ENCODE measurements at places on chromosomes 2 and 18.

- DNase-seq = no peak
Measured at GRCh38 chr18:13545514-13545913, 180.8 kb downstream of the FAM210A start.

GRCh38 chr2:120885321-120885720 is 149.7 kb downstream of the GLI2 start:
- no peak for DNase-seq

GRCh38 chr2:212154477-212154878 is 384.1 kb downstream of the ERBB4 start:
- no peak for DNase-seq

DNA sequence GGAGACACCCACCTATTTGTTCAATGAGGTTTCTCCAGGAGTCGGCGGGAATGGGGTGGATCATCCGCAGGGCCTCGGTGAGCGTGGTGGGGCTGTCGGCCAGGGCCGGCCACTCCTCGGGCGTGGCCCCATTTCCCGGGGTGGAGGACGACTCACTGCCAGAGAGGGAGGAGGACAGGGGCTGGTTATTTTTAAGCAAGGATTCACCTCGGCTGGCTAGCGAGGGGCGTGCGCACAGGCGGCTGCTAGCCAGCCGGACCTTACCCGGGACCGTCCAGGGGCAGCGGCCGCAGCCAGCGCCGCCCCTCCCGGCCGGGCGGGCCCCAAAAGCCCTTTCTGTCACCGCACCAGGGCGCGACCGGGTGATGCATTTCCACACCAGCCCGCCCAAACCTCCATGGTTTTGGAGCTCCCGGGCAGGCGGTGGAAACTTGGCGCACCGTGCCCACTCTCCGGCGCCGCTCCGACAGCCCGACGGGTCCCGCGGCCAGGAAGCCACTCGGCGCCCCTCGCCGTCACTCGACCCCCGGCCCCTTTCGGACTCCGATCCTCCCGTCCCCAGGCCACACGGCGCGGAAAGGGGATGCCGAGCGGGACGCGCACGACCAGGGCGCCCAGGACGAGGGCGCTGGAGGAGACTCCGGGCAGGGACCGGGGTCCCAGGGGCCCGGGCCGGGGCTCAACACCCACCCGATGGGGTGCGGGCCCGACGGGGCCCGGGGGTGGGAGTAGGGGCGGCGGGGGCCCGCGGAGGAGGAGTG is 57.1 kb downstream of the SNORC start:
- DNase-seq = no peak

DNA sequence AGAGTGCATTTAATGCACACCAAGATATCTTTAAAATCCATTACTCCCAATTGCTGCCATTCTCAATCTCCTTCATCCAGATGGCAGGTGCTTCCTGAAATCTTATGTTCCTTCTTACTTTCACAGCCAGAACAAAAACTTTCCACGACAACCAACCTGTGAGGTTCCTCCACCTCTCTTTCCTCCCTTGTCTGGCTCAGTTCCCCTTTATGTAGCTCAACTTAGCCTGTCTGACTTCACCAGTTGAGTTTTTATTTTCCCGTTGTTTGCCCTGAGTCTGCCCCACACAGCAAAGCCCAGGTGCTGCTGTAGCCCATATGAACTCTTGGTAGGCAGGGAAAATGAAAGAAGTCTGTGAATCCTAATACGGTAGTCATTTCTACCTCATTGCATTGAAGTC is 112.5 kb downstream of the MREG start:
- DNase-seq = no peak

DNA sequence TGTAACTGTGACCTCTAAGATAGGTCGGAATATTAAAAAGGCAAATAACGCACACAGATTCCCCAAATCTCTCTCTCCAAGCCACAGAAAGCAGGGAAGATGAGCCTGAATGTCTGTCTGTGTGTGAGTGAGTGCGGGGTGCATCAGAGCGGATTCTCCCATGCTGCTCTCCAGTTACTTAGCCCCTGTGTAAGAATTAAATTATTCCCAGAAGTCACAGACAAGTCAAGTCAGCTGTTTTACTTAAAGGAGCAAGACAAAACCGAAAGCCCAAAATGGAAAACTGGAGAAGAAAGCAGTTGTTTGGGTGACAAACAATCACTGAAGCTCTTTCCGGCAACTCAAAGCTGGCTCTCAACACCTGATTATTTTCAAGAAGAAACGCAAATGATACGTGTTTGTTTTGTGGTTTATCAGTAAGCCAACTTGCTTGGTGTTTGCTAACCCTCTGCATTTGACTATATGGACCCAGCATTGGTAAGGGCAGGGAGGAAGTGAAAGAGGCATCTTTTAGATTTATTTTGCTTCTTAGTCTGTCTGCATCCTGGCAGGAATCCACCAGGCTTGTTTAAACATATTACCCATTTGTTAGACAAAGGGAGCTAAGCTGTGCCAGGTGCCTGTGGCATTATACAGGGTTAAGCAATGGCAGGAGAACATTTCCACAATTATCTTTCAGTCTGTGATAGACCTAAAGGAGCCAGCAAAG is 121.5 kb upstream of the CREB1 start:
- peak; percentile 60 for DNase-seq

- peak; percentile 59 for DNase-seq
Measured at GRCh38 chr18:45617284-45617683, 2.0 kb downstream of the SLC14A2 start.

- no peak for DNase-seq
Measured at GRCh38 chr2:60071490-60071831, 482.0 kb downstream of the BCL11A start.

DNA sequence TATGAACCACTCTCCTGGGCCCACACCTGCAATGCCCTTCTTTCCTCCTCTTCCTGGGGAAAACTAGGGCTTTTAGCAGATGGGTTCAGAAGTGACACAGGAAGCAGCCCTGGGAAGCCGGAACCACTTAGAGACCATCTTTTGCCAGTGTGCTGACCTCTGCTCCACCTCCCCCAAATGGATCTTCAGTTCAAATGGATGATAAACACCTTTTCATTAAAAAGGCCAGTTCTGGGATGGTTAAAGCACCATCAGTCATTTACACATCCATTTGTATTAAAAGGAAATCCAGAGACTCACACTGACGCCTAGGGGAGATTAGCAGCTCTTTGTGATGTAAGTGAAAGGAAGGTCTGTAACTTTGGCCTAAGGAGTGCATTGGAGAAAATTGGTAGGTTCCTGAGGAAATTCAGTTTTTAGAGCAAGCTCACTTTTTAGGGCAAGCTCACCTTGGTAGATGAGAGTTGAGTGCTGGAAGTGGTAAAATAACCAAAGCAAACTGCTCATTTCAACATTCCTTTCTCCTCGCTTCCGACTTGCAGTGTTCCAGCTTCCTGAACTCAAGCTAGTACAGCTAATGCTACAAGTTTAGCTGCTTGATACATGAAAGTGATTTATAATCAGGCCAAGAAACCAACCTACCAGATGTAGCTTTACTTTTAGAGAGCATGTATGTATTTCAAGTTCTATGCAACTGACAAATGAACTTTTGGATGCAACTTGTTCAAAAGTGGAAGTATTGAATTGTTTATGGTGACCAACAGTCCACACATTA is 47.7 kb downstream of the ACTR2 start:
- no peak for DNase-seq

DNA sequence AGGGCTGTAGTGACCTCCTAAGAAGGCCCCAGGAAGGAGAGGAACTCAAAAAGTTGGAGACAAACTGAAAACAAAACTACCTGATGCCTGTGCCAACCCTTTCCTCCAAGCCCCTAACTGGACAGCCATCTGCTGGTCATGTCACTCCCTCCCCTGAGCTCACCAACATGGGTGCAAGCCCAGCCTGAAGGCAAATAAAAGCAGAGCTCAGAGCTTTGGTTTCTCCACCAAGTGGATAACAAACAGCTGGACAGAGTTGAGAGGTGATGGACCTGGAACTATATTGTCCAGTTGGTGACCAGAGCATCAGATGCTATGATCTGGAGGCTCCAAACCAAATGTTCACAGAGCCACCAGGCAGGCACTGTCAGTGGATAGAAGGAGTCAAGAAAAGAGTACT is 34.6 kb upstream of the MAL start:
- no peak for DNase-seq

- DNase-seq = no peak
Measured at GRCh38 chr18:37330173-37330572, 235.4 kb downstream of the CELF4 start.

DNA sequence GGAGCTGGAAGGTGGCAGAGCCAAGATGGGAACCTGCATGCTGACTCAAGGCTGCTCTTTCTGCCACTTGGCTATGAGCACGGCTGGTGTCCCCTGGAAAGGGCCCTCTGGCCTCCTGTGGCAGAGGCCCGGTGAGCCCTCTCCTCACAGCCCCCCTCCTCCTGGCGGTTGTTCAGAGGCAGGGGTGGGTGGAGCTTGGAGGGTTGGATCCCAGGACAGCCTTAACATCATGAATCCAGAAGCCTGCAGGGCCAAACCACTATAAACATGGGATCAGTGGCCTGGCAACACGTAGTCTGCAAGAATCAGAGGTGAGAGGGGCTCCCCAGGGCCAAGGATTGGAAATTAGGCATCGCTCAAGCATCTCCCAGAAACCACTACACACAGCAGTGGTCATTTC is 48.5 kb upstream of the LOXHD1 start:
- DNase-seq = no peak

GRCh38 chr18:12085136-12085535 is 8.5 kb upstream of the ANKRD62 start:
- DNase-seq = no peak

- no peak for DNase-seq
Measured at GRCh38 chr2:43047187-43047780, 179.1 kb downstream of the ZFP36L2 start.

GRCh38 chr18:11800566-11801334 is 50.5 kb upstream of the CHMP1B start:
- DNase-seq = no peak

- DNase-seq = no peak
Measured at GRCh38 chr2:66582104-66582986, 147.4 kb downstream of the MEIS1 start.

GRCh38 chr2:143150287-143150686 is 21.1 kb downstream of the ARHGAP15 start:
- DNase-seq = no peak

- no peak for DNase-seq
Measured at GRCh38 chr18:55283309-55283708, 304.7 kb downstream of the TCF4 start.

- no peak for DNase-seq
Measured at GRCh38 chr18:13362607-13363006, 144.0 kb downstream of the LDLRAD4 start.

- no peak for DNase-seq
Measured at GRCh38 chr18:62839874-62840713, 124.8 kb downstream of the PHLPP1 start.

GRCh38 chr2:188051706-188052105 is 240.0 kb upstream of the GULP1 start:
- no peak for DNase-seq

- DNase-seq = no peak
Measured at GRCh38 chr2:232634206-232635150, 1.1 kb downstream of the EFHD1 start.

DNA sequence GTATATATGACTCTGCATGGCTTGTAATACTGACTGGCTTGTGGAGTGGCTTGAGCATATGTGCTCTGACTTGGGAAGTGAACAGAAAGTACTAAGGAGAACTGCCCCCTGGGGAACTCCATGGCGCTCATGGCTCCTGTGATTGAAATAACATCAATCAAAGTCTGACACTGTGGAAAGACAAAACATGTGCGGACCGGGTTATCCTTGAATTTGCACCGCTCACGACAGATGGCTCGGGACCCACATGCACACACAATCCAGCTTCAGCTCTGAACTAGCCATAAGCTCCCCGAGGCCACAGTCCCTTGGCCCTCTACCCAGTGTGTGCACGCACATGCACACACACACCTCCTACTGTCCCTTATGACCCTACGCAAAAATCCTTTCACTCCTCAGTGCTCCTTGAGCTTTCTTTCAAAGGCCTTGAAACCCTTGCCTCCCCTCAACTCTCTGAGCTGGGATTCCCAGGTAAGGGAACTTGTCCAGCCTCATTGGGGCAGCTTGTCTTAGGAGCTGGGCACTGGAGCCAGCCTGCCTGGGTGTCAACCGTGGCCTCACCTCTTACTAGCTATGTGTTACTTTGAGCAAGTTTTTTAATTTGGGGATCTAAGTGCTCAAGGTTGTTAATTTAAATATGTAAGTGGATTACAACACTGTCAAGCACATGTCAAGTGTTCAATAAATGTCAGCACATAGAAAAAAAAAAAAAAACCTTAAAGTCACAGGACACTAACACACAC is 43.6 kb downstream of the MRPS5 start:
- no peak for DNase-seq

- DNase-seq = no peak
Measured at GRCh38 chr2:129466389-129466788, 513.1 kb upstream of the RAB6C start.

DNA sequence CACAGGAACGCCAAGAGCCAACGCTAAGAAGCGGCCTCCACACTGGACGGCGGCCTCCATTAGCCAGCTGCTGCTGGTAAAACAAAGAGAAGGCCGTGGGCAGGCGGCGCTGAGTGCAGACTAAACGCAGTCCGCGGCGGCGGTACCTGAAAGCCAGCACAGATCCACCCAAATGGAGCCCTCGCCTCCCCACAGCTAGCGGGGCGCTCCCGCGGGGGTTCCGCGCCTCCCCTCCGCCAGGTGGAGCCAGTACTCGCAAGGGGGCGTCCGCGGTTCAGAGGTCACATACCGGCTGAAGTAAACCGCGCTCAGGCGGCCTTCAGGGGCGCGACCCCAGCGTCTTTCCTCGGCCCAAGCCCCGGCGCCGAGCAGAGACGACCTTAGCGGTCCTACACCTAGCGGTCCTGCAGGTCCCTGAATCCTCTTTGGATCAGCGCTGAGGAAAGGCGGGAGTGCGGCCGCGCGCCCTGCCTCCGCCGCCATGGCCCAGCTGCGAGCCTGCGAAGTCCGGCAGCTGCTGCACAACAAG is 293.1 kb upstream of the ERBB4 start:
- DNase-seq = no peak

DNA sequence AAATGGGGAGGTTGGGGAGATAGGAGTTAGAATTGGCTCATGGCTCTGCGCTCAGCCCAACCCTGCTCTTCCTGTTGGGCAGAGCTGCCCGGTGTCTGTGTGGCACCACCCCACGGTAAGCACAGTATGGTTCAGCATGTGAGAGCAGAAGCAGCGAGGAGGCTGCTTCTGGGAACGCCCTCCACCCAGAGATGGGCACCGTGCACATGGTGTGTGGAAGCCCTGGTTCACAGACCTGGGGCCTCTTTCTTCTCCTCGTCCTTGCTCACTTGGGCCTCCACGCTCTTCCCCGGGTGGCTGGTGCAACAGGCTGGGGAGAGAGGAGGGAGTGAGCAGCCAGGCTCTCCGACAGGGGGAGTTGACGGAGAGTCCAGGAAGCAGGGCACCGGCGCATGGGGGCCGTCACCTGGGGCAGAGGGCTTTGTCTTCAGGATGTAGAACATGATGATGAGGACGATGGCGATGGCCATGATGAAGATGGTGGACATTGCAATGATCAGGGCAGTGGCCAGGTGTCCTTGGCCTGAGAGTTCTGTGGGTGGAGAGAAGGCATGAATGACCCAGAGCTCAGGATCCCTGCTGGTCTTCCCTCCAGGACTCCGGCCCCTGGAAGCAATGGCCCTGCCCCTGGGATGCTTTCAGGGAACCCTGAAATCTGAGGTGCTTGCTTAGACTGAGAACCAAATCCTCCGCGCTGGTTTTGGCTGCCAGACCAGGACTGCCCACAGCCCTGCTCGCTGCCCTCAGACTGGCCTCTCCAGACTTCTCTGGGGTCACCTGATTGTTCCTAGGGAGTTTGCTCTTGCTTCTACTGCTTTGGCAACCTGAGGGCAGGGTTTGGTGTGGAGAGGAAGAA is 78.3 kb downstream of the EDAR start:
- DNase-seq = no peak

GRCh38 chr2:196080526-196080925 is 11.9 kb upstream of the DNAH7 start:
- no peak for DNase-seq

- no peak for DNase-seq
Measured at GRCh38 chr18:23399067-23399466, 54.0 kb upstream of the RIOK3 start.
